ENCODE measurements at places on chromosomes 1 and 21. TPM values are rescaled to one million over a fixed set of nuclear protein-coding genes. Genes with fewer than 3 reads are reported as not detected.

DNA sequence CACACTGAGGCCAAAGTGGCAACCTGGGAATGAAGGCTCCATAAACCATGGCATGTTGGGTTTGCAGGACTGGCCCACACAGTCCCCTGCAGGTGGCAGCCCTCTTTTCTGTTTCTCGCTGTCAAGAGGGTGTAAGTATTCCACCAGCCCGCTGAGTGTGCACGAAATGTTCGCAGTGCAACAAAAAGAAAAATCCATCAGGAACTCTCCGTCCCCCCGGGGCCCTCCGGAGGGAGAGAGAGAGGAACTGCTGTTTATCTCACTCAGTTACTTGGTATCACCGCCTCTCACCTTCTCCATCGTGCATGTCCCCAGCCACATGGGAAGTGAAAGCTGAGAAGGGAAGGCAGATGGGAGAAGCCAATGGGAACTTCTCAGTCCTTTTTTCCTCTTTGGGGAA lies 38.3 kb downstream of the NCF2 start:
- no peak for DNase-seq

GRCh38 chr1:160167056-160167455 lies 15.7 kb downstream of the ATP1A4 start:
- DNase-seq, result no peak

DNA sequence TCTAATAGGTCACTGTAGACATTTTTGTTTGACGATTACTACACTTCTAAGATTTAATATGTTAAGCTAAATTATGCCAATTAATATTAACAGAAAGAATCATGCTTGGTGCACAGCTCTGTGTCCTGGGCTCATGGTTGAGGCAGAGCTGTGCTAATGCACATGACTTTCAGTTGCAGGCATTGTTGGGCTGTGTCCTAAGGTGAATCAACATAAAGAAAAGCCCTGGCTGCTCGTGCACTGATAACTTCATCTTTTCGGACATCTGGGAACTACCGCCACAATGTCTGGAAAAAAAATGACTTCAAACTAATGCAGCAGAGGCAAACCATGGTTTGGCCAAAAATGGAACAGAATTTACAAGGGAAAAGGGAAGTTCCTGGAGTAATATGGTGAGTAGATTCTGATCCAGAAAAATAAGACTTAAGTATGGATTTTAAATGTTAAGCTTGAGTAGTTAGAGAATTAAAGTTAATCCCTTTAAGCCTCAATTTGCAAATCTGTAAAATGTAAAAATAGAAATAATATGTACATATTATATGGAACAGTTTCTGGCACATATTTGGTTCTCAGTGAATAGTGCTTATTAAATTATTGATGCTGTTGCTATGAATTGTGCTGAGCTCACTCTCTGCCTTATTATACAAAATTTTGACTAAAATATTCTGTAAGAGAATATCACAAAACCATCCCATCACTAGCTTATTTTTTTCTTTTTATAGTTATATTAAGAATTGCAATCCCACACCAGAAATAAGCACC lies 186.1 kb downstream of the BRINP2 start:
- DNase-seq, result no peak

GRCh38 chr1:220825819-220826551 lies 39.3 kb downstream of the MTARC1 start:
- DNase-seq, result no peak

Gene CD2
- 0.08 TPM for total RNA-seq

Data from hepatocyte (in vitro differentiated cells).